Psoas muscle (tissue), 8 donors: ENCODE measurements at places on chromosomes 13 and 19.

DNA sequence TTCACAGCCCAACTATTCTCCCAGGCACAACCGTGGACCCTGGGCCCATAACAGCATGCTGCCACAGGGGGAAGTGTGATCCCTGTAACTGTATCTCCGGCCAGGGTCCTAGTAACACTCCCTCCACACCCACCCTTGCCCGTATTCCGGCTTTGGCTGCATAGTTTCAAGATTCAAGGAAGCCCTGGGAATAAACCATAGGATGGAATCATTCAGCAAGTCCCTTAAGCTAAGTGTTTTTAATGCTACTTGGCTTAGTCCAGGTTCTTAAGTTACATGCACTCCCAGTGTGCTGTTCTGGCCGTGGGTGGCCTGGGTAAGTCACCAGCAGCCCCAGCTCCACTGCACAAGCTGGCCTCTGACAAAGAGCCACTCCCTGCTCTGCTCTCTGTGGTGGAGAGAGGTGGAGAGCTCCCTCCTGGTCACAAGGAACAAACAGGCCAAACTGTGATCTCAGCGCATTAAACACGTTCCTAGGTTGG is 532.4 kb upstream of the SGCG start:
- DNase-seq: no peak

DNA sequence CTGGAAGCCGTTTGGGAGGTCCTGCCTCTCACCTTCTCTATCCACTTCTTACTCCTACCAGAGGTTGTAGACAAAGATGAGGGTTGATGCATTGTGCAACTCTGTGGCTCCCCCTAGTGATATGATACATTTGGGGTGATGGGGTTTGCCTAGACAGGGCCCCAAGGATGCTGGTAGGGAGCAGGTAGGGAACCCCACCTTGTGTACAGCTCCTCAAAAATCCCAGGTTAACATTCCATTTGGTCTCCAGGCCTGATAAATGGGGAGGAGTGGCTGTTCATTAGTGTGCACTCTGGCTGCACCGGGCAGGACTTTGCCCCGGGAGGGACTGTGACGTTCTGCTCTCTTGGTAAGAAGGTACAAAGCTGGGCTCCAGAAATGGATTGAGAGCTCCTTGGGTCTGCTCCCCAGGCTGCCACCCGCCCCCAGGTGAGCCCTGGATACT is 19.2 kb downstream of the SIGLEC8 start:
- DNase-seq: no peak

DNA sequence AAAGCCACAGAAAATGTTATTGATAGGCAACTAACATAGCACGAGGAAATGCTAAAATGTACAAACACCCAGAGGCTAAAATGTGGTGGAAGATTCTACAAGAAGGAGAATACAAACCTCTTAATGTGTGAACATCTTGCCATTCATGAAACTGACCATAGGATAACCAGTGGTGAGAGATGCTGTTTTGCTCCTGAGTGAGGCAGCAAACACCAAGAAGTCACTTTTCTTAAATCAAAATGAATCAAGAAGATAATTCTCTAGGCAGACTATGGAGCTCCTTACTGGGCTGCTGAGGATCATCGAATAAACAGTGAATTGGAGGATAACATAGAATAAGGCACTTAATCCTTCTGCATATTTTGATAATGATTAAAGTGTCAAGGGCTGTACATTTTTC is 375.4 kb upstream of the SLITRK6 start:
- DNase-seq: no peak

GRCh38 chr13:97944396-97945029 is 9.0 kb upstream of the IPO5 start:
- DNase-seq: no peak

- DNase-seq: peak; percentile 57
Measured at GRCh38 chr13:21675095-21675991, 4.5 kb downstream of the FGF9 start.

GRCh38 chr19:42596391-42597072 is 1.8 kb upstream of the CEACAM8 start:
- DNase-seq: no peak

DNA sequence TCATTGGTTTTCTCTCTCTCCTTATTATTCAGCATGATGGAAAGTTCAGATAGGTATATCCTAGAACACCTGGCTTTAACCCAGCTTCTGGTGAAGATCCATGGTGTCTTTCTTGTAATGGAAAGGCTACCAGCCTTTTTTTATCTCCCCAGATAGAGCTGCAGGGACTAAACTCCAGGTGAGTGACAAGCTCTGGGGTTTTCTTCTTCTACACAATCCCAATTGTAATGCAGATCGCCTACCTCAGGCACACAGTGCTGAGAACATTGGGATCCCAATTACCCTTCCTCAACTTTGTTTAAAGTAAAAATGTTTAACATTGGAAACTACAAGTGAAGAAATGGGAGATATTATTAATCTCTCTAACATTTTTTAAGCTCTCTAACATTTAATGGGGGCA is 1851.7 kb downstream of the PCDH9 start:
- no peak for DNase-seq

GRCh38 chr19:35229601-35230000 is 1.1 kb upstream of the FAM187B start:
- no peak for DNase-seq

GRCh38 chr13:34868733-34869132 is 73.3 kb upstream of the NBEA start:
- no peak for DNase-seq

DNA sequence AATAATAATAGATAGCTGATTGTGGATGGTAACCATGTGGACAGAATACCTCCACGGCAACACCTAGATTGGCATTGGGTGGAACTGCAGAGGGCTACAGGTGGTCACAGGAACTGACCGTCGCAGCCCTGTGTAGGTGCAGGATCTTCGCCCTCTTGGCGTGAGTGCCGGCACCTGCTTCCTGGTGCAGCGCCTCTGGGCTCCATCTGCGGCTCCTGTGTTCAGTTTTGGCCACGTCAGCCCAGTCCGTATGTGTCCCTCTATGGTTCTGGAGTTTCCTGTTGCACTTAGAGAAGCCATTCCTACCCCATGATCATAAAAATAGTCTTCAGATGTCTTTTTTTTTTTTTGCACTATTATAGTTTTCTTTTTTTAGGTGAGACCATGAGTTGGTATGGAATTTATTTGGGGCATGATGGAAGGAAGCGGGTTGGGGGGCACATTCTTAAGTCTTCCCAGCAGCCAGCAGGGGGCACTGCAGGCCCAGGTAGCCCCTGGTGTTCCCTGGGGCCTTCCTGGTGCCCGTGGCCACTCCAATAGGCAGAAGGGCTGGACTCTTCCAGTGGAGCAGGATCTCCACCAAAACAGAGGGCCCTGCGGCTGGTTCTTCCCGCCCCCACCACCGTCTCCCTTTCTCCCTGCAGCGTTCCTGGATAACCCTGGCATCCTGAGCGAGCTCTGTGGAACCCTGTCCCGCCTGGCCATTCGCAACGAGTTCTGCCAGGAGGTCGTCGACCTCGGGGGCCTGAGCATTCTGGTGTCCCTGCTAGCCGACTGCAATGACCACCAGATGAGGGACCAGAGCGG is 10.1 kb upstream of the SLC25A42 start:
- DNase-seq: peak; percentile 89

GRCh38 chr19:46660551-46661019 is 397 bp downstream of the DACT3 start:
- DNase-seq: peak; percentile 41

GRCh38 chr19:56333506-56333905 is 18.9 kb upstream of the ZSCAN5A start:
- DNase-seq: no peak

GRCh38 chr13:99214232-99214631 is 13.6 kb downstream of the UBAC2 start:
- no peak for DNase-seq

- peak; percentile 78 for DNase-seq
Measured at GRCh38 chr19:13164343-13165161, 14.3 kb downstream of the IER2 start.

GRCh38 chr19:45069056-45069455 is 7.2 kb downstream of the ZNF296 start:
- DNase-seq: no peak

DNA sequence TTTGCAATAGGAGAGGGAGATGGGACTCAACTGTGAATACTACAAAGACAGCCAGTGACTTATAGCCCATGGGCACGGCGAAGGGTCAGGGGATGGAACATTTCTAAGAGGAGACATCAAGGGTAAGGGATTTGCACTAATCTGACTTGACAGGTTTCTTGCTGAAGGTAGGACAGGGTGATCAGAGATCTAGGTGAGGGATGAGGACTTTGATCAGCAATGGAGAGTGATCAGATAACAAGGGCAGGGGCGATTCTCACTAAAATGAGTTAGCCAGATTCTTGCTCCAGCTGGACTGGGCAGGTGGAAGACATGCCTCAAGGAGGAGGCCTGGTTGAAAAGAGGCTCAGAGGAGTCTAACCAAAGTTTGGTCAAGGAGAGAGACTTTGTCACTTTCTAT is 209.2 kb downstream of the SLC7A1 start:
- DNase-seq: no peak

- DNase-seq: no peak
Measured at GRCh38 chr19:14915116-14915515, 26.2 kb upstream of the OR7C2 start.

GRCh38 chr13:75661443-75661842 is 25.3 kb downstream of the LMO7 start:
- no peak for DNase-seq
